Metanephros (tissue), 2 donors: ENCODE measurements at places on chromosomes 2 and 18. TPM values are rescaled to one million over a fixed set of nuclear protein-coding genes. Genes with fewer than 3 reads are reported as not detected.

GLI2 gene
- 18.7 TPM for total RNA-seq

GRB14 gene
- 19.0 TPM for total RNA-seq

PAIP2B gene
- total RNA-seq: 15.8 TPM

MREG gene
- total RNA-seq: 4.7 TPM

TNS1 gene
- 166 TPM for total RNA-seq

VAMP8 gene
- 37.7 TPM for total RNA-seq
